ENCODE measurements at places on chromosomes 3 and 15.

- DNase-seq: no peak
Observed at GRCh38 chr3:123423031-123423430, 25.9 kb downstream of the ADCY5 start.

DNA sequence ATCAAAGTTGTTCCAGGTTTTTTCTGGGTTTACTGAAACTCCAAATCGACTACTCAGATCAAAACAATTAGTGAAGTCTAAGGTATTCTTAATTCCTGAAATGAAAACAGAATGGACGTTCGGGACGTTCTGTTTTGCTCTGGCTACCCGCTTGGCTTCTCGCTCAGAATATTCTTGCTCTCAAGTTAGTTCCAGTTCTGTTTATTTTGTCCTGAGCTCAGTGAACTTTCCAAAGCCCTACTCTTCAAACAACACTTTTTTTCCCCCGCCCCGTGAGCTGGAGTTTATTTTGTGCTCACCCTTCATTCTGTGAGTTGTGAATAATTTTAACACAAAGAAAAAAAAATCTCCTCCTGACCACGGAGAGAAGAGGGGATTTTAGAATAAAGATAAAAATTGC is 72.6 kb downstream of the SAMMSON start:
- no peak for DNase-seq

- DNase-seq: no peak
Observed at GRCh38 chr3:57389271-57389670, 96.8 kb upstream of the ASB14 start.

GRCh38 chr3:126205717-126206655 is 25.6 kb upstream of the ALDH1L1 start:
- DNase-seq: no peak
